ENCODE measurements at places on chromosomes 16 and 17.

- no peak for DNase-seq
Observed at GRCh38 chr17:34303606-34304005, 15.6 kb upstream of the CCL8 start.

- DNase-seq = no peak
Observed at GRCh38 chr16:90048347-90048722, 28.8 kb downstream of the PRDM7 start.

GRCh38 chr17:50710025-50710424, 2.3 kb upstream of the ANKRD40 start:
- DNase-seq = no peak

DNA sequence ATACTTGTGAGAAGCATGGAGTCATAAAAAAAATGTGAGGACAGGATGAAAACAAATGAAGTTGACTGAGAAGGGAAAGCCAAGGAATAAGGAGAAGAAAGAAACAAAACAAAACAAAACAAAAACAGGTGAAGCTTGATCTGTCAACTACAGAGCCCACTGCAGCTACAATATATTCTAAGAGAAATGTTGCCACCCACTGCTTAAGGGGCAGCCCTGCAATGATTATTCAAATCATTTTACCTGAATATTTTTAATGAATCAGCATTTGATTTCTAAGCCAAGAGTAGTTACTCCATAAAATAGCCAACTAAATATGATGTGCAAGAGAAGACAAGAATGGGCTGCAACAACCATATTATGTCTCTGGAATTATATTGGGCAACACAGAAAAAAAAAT, 252.0 kb upstream of the KIF2B start:
- no peak for DNase-seq

DNA sequence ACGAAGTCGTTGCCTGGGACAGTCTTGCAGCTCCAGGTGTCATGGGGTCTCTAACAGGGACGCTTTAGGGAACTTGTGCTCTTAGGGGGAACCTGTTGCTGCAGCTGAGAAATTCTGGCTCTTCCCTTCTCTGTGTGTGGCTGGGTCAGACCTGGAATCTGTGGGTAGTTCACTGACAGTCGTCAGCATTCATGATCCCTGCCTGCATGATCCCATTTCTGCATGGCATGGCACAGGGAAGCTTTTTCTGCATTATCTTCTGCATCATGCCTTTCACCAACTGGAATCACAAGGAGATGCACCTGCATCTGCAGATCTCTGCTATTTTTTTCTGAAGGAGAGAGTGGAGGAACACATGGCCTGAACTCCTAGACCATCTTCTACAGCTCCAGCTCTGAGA, 85.6 kb downstream of the SOX9 start:
- DNase-seq = no peak

- no peak for DNase-seq
Observed at GRCh38 chr16:84498223-84498610, 6.2 kb downstream of the MEAK7 start.

GRCh38 chr16:14559809-14560241, 70.2 kb downstream of the PARN start:
- DNase-seq = no peak

DNA sequence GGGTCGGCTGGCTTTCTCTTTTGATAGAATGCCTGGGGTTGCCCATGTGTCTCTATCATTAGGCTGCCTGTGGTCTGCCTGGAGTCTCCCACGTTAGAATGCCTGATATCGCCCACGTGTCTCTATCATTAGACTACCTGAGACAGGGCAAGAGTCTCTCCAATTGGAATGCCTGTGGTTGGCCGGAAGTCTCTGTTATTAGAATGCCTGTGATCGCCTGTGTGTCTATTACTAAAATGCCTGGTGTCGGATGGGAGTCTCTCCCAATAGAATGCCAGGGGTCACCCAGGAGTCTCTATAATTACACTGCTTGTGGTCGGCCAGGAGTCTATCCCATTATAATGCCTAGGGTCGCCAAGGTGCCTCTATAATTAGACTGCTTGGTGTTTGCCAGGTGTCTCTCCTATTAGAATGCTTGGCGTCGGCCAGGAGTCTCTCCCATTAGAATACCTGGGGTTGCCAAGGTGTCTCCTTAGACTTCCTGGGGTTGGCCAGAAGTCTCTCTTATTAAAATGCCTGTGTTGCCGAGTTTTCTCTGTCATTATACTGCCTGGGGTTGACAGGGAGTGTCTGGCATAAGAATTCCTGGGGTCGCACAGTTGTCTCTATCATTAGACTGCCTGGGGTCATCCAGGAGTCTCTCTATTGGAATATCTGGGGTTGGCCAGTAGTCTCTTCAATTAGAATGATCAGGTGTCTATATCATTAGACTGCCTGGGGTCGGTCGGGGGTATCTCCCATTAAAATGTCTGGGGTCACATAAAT, 2272.8 kb downstream of the TP53TG3F start:
- no peak for DNase-seq

DNA sequence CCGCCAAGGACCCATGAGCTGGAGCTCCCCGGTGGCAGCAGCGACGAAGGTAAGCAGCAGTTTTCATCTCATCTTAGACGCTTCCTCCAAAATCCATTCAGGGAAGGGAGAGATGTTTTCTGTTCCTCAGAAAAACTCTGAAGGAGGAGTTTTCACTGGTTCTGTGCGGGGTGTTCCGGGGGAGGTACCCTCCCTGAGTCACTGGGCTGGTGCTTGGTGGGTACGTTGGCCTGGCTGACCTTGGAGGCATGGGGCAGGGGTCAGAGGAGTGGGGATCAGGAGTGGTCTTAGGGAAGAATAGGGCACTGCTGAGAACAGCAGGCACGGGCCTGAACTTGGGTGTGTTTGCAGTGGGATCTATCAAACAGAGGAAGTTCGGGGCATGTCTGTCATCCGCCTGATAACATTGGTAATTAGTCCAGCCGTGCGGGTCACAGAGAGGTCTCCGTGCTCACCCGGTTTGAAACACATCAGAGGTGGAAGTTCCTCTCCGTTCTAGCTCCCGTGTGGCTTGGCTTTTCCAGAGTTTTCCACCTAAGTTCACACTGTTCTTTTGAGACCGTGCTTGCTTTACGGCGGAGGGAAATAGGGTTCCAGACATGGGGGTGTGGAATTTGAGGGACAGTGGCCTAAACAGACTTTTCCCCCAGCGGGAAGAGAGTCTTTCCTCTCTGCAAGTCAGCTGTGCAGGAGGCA, 59.6 kb upstream of the CIBAR2 start:
- no peak for DNase-seq

DNA sequence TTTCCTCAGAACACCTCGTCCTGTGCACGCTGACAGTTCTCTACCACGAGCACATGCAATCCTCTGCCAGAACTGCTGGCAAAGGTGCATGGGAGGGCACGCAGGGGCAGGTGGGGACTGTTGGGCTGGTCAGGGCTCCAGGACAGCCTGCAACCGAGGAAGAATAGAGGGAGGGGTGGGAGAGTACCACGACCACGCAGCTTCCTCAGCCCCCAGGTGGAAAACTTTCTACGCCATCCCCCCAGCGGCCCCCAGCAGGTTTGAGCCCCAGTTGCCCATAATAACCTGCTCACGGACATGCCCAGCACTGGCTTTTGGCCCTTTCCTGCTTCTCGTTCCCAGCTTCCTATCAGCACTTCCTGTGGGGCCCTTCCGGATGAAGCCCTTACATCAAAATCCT, 199.3 kb downstream of the C16orf95 start:
- DNase-seq = no peak

Data from right renal pelvis (tissue), 4 donors.